NCI-H1417 treated with DMSO at 0.1 percent for 48 hours (cell line): ENCODE measurements at places on chromosomes 5 and 9.

GRCh38 chr5:135569755-135570452, 8.9 kb downstream of the CXCL14 start:
- DNase-seq: no peak

DNA sequence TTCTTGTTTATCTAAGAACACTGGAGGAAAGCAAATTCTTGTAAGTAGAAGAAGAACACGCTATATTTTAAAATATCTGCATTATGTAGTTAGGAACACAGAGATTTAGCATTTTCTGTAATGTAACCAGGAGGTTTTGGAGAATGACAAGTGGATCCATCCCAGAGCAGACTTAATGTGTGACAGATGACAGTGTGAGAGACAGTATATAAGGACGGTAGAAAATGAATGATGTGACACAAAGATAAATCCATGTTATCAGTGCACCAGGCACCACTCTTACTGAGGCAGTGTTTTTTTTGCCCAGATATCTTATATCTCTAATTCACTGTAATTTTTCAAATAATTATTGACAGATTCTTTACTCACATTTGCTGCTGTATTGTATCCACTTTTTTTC, 239.0 kb upstream of the KCNN2 start:
- DNase-seq: no peak

DNA sequence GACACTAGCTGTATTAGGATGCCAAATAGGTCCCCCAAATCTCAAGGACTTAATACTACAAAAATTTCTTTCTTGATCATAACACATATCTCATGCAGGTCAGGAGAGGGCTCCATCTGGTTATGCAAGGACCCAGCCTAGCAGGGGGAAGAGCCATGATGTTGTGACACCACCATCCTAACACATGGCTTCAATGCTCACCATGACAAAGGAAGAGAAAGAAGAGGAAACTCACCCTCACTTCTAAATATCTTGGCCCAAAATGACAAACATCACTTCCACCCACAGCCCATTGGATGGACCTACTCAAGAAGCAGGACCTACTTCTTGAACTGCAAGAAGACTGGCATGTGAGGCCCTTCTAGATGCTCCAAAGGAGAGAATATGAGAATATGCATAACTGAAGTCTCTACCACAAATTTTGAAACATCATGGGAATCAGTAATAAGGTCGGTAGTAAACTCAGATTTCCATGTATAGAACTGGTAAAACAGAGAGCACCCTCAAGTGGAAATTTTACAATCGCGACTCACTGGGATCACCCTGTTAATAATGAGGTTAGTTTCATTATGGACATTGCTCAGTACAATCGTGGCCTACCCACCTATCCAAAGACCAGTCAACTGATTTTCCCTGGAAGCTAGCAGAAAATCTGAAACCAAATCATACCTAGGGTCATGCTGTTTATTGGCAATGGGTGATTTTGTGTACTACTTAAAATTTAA, 308.2 kb downstream of the ACTL7B start:
- no peak for DNase-seq

DNA sequence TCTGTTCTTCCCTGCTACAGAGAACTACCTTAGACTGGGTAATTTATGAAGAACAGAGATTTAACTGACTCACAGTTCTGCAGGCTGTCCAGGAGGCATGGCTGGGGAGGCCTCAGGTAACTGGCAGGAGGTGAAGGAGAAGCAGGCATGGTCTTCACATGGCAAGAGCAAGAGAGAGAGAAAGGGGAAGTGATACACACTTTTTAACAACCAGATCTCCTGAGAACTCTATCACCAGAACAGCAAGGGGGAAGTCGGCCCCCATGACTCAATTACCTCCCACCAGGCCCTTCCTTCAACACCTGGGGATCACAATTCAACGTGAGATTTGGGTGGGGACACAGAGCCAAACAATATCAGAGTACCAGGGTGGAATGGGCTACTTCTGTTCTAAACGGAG, 766.8 kb downstream of the TLE1 start:
- DNase-seq: no peak
